ENCODE measurements at places on chromosomes 6 and 20. TPM values are rescaled to one million over a fixed set of nuclear protein-coding genes. Genes with fewer than 3 reads are reported as not detected.
A peak's percentile ranks its signal among the peaks of the same experiment; 100 is the strongest.

GRCh38 chr6:81484251-81484650, 268.2 kb downstream of the TENT5A start:
- H3K36me3 ChIP-seq: no peaks in the 10 kb centered on the region
- no peaks in the 10 kb centered on the region for H3K27me3 ChIP-seq
- H3K27ac ChIP-seq: no peak overlapping the region
- DNase-seq: no peak

- H3K27me3 ChIP-seq: peaks cover 3% of the 10 kb centered on the region
- H3K27ac ChIP-seq: no peak overlapping the region
- no peaks in the 10 kb centered on the region for H3K36me3 ChIP-seq
These were observed 59.2 kb upstream of the EYA2 start for GRCh38 chr20:46835418-46835817.

DNA sequence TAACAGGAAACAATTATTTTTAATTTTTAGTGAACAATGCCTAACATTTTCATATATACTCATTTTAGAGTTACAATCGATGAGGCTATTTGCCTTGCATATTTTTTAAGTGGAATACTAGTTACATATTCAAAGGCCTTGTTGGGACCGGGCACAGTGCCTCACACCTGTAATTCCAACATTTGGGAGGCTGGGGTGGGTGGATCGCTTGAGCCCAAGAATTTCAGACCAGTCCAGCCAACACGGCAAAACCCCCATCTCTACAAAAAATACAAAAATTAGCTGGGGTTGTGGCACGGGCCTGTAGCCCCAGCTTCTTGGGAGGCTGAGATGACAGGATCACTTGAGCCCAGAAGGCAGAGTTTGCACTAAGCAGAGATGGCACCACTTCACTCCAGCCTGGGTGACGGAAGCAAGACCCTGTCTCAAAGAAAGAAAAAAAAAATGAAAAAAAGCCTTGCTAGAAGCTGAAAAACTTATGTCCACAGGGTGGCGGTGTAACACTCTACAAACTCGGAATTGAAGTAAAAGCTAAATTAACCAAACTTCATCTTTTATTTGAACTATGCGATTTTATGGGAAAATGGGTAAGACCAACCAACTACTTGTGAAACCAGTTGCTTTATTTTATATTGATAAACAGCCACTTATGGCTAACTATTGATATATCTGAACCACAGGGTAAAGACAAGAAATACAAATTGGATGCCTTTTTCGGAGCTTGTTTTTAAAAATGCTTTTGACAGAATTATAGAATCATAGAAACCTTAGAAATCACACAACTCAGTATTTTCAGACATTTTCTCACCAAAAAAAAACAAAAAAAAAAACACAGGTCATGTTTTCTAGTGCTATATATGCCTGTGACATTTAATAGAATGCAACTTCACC, 24.1 kb upstream of the ROS1 start:
- no peak overlapping the region for H3K4me3 ChIP-seq
- no peaks in the 10 kb centered on the region for H3K36me3 ChIP-seq
- peaks cover 14% of the 10 kb centered on the region for H3K27me3 ChIP-seq

The YWHAB gene
- 93.0 TPM for total RNA-seq

GRCh38 chr6:135871296-135871695, 19.8 kb downstream of the PDE7B start:
- H3K36me3 ChIP-seq: no peaks in the 10 kb centered on the region
- no peak overlapping the region for H3K4me3 ChIP-seq
- H3K27ac ChIP-seq: peak overlapping the region; percentile 37
- no peak for DNase-seq
- H3K27me3 ChIP-seq: no peaks in the 10 kb centered on the region

The SIRPB2 gene
- total RNA-seq: 1.9 TPM

DNA sequence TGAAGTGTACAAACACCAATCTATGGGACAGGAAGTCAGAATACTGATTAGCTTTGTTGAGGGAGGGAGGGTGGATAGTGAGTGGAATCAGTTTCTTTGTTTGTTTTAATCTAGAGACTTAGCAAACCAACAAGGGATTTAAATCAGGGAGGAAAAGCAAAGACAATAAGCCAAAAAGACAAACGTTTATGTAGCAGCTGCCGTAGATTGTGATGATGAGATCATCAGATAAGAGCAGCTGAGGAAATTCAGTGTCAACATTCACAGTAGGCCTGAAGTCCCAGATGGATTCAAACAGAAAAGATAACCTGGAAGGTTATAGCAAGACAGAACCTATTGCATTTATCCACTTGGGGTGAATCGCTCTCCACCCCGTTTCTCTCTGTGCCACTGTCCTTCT, 104.9 kb upstream of the SYNDIG1 start:
- no peaks in the 10 kb centered on the region for H3K4me1 ChIP-seq
- no peaks in the 10 kb centered on the region for H3K27me3 ChIP-seq
- H3K36me3 ChIP-seq: no peaks in the 10 kb centered on the region
- no peak for DNase-seq
- no peak overlapping the region for H3K4me3 ChIP-seq

The ADGRB3 gene
- 1.9 TPM for total RNA-seq

The DZANK1 gene
- total RNA-seq: 0.56 TPM

DNA sequence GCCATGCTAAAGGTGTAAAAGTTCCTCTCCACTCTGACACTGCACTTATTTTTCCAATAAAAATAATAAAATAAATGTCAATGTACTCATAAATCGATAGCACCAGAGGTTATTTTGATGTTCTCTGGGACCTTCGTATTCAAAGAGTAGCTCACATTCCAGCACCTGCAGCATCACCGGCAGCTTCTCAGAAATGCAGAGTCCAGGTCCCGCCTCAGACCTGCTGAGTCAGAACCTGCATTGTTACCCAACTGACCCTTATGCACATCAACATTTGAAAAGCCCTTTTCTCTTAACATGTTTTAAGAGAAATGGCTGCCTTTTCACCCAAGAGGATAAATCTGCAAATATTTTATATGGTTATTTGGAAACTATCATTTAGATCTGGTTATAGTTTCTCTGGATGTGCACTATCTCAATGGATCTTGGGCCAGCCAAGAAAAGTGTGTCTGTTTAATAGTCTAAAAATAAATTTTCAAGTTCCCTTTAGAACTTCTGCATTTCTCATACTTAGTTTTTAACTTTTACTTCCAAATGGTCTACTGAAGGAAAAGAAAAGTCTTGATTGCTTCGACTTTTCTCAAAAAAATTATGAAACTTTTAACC, 216.2 kb upstream of the PRDM1 start:
- peak overlapping the region; percentile 83 for H3K27ac ChIP-seq
- no peaks in the 10 kb centered on the region for H3K4me1 ChIP-seq
- no peak overlapping the region for H3K4me3 ChIP-seq
- no peak for DNase-seq

The LBP gene
- total RNA-seq: not detected

DNA sequence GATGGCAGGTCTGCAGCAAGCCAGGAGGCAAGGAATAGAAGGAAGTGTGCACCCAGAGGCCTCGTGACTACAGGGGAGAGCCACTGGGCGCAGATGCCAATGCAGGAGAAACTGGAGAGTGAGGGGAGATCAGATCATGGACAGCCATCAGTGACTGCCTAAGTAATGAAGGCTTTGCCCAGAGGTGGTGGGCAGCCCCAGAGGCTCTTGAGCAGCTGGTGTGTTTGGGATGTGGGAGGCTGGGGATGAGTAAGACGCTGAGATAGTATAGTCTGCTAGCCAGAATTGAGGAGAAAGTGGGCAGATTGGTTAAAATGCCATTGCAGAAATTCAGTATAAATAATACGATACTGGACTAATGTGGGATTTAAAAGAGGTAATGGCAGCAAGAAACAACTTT, 111.9 kb downstream of the MAP3K4 start:
- peaks cover 88% of the 10 kb centered on the region for H3K36me3 ChIP-seq
- no peak overlapping the region for H3K4me3 ChIP-seq
- no peak overlapping the region for H3K27ac ChIP-seq
- no peaks in the 10 kb centered on the region for H3K4me1 ChIP-seq

- no peaks in the 10 kb centered on the region for H3K36me3 ChIP-seq
- no peak for DNase-seq
- no peaks in the 10 kb centered on the region for H3K27me3 ChIP-seq
- H3K4me3 ChIP-seq: no peak overlapping the region
- H3K27ac ChIP-seq: no peak overlapping the region
These were observed 7.9 kb downstream of the RMND1 start for GRCh38 chr6:151443911-151444621.

DNA sequence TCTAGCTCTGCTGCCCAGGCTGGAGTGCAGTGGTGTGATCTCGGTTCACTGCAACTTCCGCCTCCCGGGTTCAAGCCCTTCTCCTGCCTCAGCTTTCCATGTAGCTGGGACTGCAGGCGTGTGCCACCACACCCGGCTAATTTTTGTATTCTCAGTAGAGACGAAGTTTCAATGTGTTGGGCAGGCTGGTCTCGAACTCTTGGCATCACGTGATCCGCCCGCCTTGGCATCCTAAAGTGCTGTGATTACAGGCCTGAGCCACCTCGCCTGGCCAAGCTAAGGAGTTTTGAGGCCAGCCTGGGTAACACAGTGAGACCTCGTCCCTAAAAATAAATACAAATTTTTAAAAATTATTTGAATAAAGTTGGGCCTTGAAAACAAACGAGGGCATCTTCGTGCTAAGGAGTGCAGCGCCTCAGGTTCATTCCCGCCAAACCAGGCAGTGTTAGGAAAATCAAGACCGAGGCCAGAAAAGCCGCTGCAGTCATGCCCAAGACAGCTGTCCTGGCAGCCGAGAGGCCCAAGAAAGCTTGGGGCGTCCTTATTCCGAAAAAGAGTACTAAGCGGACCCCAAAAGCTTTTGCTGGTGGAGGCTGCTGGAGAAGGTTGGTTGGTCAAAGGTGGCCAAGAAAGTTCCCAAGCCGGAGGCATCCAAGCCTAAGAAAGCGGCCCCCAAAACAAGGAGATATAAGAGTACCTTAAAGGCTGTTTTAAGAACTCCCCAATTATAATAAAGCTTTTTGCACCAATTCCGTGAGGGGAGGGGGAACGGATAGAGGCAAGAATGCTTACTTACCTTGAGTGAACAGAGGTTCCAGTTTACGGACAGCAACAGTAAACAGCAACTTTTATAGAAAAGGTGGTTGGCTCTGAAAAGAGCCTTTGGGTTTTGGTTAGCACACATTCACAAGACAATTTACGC, 109.0 kb downstream of the HFE start:
- no peak for DNase-seq
- peak overlapping the region; percentile 91 for H3K27ac ChIP-seq
- H3K4me3 ChIP-seq: peak overlapping the region; percentile 75
- H3K27me3 ChIP-seq: no peaks in the 10 kb centered on the region
- H3K36me3 ChIP-seq: no peaks in the 10 kb centered on the region

All from heart left ventricle (tissue), 16 donors.